ENCODE measurements at places on chromosomes 11 and 22.
A peak's percentile ranks its signal among the peaks of the same experiment; 100 is the strongest.

GRCh38 chr11:69765498-69765995 lies 9.6 kb downstream of the FGF4 start:
- DNase-seq, result no peak

- DNase-seq, result no peak
Measured at GRCh38 chr11:45258982-45259530, 27.1 kb downstream of the SYT13 start.

- DNase-seq, result no peak
Measured at GRCh38 chr11:97048481-97048880, 658.7 kb downstream of the JRKL start.

DNA sequence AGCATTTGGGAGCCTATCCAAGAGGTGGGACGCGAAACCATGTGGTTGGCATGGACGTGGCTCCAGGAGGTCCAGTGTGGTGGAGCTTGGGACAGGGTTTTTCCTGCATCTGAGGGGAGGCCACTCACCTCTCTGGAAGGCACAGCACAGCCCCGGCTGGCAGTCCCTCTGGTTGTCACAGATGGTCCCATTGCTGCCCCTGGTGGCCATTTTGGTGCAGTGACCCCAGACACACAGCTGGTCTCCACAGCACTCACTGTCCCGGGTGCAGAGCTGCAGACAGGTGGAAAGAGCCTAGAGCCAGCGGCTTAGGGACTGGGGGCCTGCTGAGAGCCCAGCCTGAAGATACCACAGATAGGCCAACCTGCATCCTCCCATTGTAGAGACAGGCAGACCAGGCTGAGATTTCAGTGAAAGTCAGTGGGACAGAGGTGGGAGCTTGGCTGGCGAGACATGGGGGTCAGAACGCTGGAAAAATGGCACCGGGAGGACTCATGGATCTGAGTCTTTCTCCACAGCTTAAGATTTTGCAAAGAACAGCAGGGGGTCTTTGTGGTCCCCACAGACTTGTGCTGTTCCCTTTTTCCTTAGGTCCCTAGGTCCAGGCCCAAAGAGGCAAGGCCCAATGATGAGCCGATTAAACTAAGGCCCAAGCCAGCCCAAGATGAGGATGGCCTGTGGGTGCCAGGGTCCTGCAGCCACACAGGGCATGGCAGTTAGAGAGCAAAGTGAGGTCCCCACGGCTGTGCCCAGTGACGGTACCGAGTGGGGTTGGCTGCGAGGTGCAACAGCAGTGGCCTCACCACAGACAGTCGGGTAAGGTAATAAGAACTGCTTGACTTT lies 41.4 kb downstream of the DKK3 start:
- DNase-seq, result peak; percentile 40

DNA sequence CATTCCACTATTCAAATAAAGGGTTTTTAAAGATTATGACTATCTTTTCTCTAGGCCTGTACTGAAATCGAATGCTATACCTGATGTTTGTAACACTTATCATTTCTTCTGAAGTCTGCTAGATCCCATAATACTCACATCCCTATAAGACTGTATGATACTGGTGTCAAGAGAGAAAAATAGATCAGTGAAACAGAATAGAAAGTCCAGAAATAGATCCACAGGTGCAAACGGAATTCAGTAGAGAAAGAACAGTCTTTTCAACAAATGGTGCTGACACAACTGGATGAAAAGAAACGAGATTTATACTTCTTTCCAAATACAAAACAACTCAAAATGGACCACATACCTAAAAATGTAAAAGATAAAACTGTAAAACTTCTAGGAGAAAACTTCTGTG lies 143.2 kb downstream of the APOL5 start:
- DNase-seq, result no peak

GRCh38 chr22:29639096-29639495 lies 35.7 kb downstream of the NF2 start:
- DNase-seq, result no peak

GRCh38 chr11:118088531-118088930 lies 1.8 kb upstream of the SMIM35 start:
- no peak for DNase-seq

DNA sequence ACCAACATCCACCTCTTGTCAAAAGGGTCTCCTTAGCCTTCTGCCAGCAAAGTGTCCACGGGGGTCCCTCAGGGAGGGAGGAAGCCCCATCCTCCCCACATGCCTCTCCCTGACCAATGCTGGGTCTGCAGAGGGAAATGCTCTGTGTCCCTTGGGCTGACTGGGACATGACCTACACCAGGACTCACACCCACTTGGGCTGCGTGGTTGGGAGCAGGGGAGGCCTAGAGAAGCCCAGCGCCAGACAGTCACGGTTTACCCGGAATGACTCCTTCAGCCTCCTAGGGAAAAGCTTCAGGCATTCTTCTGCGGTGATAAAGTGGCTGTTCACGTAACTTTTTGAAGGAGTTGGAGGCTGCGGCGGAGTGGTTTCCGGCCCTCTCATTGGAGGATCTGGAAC lies 180.3 kb downstream of the EFCAB6 start:
- DNase-seq, result no peak

GRCh38 chr11:98260983-98261382 lies 759.8 kb upstream of the CNTN5 start:
- DNase-seq, result no peak

DNA sequence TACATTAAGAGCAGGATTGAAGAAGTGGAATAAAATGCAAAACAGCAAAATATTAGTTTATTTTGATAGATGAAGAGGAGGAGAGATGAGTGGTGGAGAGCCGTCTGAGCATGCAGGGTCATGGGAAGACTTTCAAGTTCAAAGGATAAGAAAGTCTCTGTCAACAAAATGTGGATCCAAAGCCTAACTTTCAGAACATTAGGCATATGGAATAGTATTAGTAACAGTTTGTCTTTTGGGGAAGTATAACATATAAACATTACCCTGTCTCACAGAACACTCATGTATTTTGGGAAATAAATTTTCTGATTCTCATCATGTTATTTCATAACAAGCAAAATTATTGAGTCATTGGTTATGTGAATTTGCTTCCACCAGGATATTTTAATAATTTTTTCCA lies 104.3 kb upstream of the CEP126 start:
- no peak for DNase-seq

DNA sequence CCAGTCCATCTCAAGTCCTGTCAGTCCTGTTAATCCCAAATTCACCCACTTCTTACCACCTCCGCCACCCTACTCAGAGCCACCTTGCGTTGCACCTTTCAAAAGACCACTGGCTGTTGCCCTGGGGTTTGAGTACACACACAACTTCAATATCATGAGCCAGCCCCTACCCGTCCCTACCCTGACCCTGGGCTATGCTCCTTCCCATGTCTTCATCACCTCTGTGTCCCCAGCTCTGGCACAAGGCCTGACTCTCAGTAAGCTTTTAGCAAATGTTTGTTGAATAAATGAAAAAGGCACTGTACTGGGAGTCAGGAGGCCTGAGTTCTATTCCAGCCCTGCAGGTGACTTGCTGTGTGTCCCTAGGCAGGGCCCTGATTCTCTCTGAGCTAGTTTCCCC lies 26.5 kb downstream of the OTOG start:
- no peak for DNase-seq
